NCI-H187 (cell line): ENCODE measurements at places on chromosomes 4 and X.

DNA sequence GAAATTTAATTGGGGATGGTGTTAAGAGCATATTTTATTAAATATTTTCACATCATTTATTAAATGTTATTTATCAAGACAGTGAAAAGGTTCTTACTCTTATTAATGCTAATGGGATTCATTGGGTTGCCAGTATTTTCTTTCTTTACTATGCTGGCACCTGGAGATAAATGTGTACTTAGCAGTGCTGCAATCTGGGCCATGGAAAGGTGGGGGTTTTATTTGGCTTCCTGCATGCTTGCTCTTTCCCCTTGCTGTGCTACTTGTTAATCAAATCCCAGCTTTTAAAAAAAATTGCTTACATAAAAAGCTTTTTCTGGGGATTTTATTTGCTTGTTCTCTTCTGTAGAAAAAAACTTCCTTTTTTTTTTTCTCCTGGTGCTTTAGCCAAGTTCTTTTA, 48.3 kb downstream of the ZAR1 start:
- DNase-seq, result no peak

GRCh38 chr4:39464886-39465501, 6.1 kb downstream of the LIAS start:
- no peak for DNase-seq

DNA sequence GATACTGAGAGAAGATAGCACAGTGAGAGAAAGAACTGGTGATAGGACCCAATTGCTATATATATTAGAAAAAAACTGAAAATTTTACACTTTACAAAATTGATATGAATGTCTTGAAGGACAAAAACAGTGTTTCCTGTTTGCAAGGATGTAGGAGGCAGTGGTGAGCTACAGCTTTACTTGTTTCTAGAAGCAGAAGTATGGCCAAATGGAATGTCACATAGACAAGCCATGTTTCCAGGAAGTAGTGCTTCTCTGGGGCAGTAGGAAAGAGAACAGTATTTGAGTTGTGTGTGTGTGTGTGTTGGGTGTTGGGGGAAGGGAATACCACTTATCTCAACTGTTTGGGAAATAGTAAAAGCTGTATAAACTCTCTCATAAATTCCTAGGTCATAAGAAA, 60.9 kb upstream of the IBSP start:
- no peak for DNase-seq

GRCh38 chrX:13721819-13722519, 12.5 kb downstream of the TRAPPC2 start:
- DNase-seq, result no peak

GRCh38 chr4:48665555-48666186, 114.4 kb downstream of the FRYL start:
- DNase-seq, result no peak

DNA sequence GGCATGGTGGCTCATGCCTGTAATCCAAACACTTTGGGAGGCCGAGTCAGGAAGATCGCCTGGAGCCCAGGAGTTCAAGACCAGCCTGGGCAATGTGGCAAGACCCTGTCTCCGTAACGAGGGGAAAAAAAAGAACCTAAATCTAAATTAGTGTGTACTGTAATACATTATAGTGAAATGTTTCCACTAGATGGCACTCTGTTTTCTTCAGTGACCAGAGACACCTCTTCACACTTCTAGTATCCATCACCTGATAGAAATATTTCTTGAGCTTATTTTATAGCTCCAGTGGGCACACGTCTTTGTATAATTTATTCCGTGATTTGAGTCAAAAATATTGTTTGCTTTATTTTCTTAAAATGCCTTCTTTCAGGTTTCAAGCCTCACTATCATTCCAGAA, 600.9 kb upstream of the DIPK2B start:
- no peak for DNase-seq

- DNase-seq, result no peak
Observed at GRCh38 chr4:151917145-151917734, 156.4 kb upstream of the GATB start.

GRCh38 chrX:130171446-130172126, at the start of gene RAB33A:
RAB33A (plus strand) TSS chrX:130171962; CDS start chrX:130172063, 101 bp downstream.
- no peak for DNase-seq

GRCh38 chrX:102067966-102068723, 57.3 kb upstream of the TCEAL2 start:
- DNase-seq, result no peak

- DNase-seq, result no peak
Observed at GRCh38 chrX:69374569-69374968, 129.6 kb upstream of the NALF2 start.

GRCh38 chr4:146389561-146389960, 132.2 kb downstream of the SLC10A7 start:
- DNase-seq, result no peak
